Neuronal stem cell (in vitro differentiated cells): ENCODE measurements at places on chromosomes 12 and 14.

DNA sequence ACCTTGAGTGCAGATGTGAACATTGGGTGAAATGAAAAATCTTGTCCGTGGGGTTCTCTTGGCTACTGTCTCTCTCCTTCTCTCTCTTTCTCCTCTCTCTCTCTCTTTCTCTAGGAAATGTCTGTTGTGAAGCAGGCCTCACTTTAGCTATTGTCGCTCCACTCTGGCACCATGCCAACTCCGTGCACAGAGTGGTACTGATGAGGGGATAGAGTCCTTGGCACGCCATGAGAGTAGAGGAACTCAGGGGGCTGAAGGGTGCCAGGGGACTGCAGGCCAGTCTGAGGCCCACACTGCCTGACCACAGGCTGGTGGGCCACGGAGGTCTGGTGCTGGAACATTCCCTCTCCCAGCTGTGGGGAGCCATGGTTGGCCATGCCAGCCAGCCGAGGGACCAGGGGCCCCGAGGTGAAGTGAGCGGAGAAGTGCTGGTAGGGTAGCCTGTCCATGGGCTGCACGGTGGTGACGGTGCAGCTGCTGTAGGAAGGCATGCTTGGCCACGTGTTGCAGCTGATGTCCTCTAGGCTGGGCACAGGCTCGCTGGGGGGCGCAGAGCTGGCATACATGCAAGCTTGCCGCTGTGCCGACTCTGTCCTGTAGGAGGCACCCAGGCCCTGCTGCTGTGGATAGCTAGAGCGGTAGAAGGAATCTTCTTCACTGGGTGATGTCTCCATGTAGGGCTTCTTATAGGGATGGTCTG, 50.4 kb downstream of the TBX5 start:
- DNase-seq, result no peak

GRCh38 chr12:61525331-61525730, 734.9 kb upstream of the USP15 start:
- no peak for DNase-seq

GRCh38 chr12:96132819-96133218, 61.4 kb upstream of the ELK3 start:
- no peak for DNase-seq

GRCh38 chr12:32549675-32550079, 129.4 kb upstream of the DNM1L start:
- no peak for DNase-seq

GRCh38 chr12:111937429-111937828, 75.5 kb downstream of the TMEM116 start:
- DNase-seq, result no peak

GRCh38 chr12:57906821-57907220, 34.5 kb upstream of the ATP23 start:
- no peak for DNase-seq

GRCh38 chr12:62732861-62733427, 202.0 kb downstream of the PPM1H start:
- DNase-seq, result no peak

- no peak for DNase-seq
Measured at GRCh38 chr12:6333029-6333428, 8.8 kb downstream of the TNFRSF1A start.

- DNase-seq, result no peak
Measured at GRCh38 chr14:58198086-58198485, 1.9 kb upstream of the ACTR10 start.

DNA sequence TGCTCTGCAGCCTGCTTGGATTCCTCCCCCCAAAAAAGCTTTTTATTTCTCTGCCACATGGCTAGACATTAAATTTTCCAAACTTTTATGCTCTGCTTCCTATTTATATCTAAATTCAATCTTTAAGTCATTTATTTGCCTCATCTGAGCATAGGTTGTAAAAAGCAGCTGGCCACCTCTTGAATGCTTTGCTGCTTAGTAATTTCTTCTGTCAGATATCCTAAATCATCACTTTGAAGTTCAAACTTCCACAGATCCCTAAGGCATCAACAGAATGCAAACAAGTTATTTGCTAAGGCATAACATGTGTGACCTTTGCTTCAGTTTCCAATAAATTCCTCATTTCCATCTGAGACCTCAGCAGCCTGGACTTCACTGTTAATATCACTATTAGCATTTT, 209.6 kb downstream of the FSCB start:
- no peak for DNase-seq

DNA sequence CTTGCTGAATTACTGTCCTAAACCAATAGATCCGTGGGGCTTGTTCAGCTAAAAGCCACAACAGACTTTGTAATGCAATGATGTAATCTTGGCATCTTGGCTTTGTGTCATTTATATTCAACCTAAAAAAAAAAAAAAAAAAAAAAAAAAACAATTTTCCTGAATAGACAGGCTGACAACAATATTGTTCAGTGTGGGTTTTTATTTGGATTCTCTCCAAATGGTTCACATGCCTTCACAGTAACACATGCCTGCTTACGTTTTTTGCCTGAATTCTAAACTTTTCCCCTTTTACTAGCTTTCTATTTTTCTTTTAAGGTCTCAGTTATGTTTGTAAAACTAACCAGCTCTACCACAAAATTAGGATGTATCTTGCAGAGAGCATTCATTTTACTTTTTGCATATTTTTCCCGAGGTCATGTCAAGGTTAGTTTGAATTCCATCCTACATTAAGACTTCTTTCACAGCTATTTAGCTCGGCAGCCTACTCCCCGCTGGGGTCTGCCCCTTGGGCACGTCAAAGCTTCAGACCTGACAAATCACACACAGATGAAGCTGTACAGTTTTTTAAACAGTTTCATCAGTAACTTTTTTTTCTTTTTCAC, 213.7 kb upstream of the NPAS3 start:
- DNase-seq, result no peak

DNA sequence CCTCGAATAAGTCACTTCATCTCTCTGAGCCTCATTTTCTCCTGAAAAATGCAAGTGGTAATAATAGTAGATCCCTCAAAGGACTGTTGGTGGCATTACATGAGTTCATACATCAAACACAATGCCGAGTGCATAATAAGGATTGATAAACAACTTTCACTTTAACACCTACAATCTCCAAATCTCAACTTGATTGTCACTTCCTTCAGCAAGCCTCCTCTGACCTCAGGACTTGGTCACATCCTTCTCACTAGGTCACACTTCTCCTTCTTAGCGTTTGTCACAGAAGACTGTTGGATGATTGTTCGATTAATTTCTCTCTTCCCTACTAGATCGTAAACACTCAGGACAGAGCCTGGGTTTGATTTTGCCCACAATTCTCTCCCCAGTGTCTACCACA, 7.9 kb upstream of the PRKAB1 start:
- no peak for DNase-seq

- DNase-seq, result no peak
Measured at GRCh38 chr12:92977326-92977725, 48.2 kb upstream of the EEA1 start.

- no peak for DNase-seq
Measured at GRCh38 chr14:103372552-103373304, 12.5 kb upstream of the MARK3 start.

GRCh38 chr14:82432301-82433105, 898.9 kb upstream of the SEL1L start:
- DNase-seq, result no peak

DNA sequence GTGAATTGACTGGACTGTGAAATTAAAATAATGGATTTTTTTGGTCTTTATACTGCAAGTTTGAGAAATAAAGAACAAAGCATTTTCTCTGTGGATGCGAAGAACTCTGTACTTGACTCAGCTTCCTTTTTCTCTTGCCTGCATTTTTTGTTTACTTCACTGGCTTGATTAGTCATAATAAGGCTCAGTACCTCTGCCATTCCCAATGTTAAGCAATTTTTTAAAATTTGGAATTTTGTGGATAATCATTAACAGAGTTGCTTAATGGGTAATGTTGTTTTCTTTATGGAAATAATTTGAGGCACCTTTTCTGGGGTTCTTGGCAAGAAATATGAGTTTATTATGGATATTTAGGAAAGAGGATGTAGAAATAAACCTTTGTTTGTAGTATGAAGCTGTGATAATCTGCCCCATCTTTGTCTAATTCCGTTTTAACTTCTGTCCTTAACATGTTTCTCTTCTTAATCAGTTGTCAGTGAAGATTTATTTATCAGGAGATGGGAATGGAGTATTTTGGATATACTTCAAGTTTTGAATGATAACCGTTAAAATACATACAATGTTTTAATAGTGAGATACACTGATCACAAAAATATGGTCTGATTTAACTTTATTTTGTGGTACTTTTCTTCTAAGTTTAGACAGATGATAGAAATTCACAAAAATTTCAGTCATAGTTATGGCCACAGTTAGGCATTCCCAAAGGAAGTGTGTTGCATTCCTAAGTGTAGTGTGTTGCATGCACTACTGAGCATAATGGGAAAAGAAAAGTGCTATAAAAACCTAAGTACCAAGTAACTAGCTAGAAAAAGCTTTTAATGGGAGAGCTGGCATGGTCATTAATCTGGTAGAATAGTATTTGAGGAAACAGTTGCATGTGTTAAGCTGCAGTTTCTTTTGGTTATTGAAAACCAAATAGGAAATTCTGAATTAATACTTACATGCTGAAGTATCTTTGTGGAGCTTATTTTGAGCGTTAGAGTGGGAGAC, 27.7 kb downstream of the WNK1 start:
- no peak for DNase-seq

DNA sequence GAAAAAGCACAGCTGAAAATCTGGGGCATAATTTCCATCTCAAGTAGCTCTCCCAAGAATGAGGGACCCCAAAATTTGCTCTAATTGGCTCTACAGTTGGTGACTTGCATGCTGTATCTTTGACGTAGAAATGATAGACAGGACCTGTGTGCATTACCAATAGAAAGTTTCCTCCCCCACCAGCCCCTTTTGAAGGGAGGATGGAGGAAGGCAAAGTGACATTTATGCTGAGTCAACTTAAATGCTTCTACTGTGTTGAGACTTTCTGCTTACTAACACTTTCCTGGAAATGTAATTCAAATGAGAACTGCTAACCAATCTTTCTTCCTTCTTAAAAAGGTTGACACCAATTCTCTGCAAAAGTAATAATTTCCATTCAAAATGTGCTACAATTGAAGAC, 31.9 kb downstream of the TSPAN8 start:
- no peak for DNase-seq

DNA sequence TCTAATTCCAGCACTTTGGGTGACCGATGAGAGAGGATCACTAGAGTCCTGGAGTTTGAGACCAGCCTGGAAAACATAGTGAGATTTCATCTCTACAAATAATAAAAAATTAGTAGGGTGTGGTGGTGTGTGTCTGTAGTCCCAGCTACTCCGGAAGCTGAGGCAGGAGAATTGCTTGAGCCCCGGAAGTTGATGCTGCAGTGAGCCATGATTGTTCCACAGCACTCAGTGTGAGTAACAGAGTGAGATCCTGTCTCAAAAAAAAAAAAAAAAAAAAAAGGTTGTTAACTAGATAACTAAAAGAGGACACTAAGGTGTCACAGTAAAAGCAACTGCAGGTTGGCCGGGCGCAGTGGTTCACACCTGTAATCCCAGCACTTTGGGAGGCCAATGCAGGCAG, 121.3 kb upstream of the MAX start:
- DNase-seq, result no peak

GRCh38 chr14:101029668-101030290, 126.3 kb upstream of the RTL1 start:
- no peak for DNase-seq

DNA sequence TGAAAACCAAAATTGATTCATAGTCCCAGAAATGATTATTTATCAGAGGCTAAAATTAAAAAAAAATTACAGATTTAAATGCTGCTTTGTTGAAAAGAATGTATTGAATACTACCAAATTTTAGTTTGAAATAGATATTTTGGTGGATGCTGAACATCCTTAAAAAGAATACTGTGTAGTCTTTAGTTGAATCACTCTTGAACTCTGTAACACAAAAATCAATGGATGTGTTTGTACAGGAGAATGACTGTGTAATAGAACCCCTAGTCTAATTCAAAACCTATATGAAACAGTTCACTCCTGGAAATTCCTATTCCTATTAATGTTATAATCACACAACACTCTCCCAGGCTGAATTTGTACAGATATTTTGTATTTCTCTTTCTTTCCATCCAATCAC, 1.5 kb upstream of the TSPAN8 start:
- DNase-seq, result no peak

DNA sequence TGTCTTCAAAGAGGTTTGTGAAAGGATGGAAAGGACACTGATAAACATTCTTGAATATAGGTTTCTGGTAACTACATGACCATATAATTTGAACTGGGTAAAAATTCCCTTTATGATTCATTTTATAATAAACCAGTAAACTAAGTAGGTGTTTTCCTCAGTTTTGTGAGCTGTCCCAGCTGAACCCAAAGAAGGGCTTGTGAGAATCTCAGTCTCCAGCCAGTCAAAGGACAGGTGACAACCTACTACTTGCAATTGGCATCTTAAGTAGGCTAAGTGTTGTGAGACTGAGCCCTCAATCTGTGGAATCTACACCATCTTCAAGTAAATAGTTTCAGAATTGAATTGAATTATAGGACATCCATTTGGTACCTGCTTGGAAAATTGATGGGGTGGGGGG, 75.2 kb downstream of the MYF5 start:
- DNase-seq, result no peak

GRCh38 chr14:99122521-99123125, 149.4 kb downstream of the BCL11B start:
- DNase-seq, result no peak

DNA sequence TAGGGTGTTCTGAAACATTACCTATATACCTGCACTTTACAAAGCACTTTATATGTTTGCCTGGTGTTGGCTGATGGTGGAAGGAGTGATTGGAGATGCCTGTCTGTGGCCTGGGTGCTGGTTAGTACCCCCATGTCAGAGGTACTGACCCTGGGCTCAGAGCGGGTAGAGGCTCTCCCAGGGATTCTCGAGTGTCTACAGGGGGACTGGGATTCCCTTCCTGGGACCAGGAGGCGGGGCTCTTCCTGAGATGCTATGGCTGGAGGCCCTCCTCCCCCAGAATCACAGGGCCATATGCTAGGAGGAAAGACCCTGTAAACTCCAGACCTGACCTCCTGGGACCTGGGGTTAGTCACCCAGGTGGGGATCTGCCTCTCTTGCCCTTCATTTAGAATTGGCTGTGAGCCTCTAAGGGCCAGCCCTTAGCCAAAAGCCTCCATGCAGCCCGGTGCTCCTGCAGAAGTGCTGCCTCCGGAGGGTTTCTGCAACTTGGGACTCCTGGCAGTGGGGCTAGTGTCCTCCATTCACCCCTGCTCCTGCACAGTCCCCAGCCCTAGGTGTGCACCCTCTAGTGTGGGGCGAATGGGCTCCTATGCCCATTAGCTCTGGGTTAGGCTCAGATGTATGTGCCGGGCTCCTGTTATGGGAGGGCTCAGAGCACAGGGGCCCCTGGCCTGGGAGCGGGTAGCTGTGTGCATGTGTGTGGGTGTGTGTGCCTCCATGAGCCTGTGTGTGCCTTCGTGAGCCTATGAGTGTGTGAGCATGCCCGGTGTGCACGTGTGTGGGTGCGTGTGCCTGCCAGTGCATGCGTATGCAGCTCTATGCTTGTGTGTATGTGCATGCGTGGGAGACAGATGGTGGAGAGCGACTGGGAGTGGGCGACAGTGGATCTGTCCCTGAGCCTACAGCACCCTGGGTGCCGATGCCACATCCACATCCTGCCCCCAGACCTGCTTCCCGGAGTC, 36.6 kb downstream of the RTL1 start:
- no peak for DNase-seq
